ENCODE measurements at places on chromosomes 6 and 20.

DNA sequence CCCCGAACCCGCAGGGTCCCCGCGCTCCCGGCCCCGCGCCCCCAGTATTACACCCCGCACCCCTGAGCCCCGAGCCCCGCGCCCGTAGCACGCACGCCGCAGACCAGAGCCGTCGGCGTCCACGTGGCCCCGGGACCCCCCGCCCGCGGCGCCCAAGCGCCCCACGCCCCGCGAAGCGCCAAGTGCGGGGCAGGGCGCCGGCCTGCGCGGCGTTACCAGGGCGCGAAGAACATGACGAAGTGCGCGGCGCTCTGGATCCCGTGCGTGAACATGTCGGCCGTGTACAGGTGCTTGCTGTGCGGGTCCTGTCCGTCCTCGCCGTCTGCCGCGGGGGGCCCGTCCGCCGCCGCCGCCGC, 312 bp downstream of the TXNDC5 start:
- DNase-seq, result no peak

DNA sequence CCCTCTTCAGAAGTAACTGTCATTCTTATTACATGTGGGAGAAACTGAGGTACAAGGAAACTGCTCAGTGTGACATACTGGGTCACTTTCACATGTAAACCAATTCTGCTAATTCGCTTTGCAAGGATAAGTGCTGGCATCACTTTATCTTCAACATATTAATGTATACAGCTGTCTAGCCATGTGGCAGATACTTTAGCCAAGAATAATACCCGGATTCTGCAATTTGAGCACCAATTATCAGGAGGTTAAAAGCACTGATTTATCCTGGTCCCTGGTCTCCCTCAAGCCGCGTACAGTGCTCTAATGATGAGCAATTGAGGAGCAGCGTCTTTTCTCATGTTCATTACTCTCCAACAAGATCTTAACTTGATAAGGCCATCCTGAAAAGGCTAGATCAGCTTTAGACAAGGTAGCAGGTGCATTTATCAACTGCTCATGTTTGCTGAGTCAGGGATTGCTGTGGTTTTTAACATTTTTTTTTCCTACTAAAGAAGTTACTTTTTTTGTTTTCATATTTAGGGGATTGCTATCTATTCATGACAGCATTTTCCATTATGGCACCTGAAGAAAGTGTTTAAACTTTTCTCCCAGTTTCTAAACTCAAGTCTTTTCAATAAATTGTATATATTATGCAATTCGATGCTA, 1066.3 kb upstream of the MAP3K7 start:
- no peak for DNase-seq

DNA sequence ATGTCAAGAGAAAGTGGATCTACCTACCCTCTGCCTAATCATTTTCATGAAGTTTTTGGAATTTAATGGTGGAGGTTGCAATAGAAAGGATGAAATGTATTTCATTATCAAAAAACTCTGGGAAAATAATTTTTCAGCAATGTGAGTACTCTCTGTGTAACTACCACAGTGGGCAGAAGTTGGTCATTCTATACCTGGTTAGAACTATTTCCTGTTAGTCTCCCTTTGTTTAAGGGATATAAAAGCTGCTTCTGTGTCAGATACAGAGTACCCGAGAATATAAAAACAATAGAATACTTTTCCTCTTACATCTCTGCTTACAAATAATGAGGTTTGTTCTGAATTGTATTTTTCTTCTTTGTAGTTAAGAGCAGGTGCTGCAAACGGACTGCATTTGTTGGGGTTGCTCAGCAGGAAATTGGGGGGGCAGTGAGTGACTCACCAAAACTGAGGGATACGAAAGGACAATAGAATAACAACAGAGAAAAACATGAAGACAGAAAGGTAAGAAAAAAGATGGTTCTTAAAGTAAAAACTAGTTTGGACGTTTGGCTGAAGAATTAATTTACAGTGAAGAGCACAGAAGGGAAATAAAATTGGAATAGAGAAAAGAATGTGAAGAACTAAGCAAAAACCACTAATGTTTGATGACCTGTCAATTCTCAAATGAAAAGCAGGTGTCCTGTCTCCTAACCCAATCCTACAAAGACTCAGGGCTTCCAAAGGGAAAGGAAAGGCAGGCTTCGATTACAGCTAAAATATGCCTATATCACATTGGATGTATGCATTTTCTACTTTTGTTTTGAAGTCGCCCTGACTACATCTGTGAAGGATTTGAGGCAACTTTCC, 703.1 kb downstream of the RFPL4B start:
- no peak for DNase-seq

GRCh38 chr6:54206510-54206909, 95.3 kb downstream of the MLIP start:
- DNase-seq, result no peak

DNA sequence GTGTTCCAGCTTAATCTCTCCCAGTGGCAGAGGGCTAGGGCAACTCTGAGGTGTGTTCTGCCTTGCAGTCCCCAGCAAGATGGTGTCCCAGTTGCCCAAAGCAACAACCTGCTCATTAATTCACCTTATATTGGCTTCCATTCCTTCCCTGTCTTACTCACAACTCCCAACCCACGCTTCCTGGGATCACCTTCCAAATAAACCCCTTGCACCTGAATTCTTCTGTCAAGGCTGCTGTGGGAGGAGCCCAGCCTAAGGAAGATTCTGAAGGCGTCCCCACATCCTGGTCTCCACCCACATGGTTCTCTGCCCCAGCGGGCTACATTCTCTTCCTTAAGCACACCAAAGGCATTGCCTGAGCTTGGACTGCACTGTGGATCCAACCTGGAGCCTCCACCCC, 116.6 kb upstream of the MAFB start:
- DNase-seq, result no peak

DNA sequence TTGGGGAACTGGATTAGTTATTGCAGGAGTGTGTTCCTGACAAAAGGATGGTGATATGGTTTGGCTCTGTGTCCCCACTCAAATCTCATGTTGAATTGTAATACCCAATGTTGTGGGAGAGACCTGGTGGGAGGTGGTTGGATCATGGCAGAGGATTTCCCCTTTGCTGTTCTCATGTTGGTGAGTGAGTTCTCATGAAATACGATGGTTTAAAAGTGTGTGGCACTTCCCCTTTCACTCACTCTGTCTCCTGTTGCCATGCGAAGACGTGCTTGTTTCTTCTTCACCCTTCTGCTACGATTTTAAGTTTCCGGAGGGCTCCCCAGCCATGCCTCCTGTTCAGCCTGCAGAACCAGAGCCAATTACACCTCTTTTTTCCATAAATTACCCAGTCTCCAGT, 16.2 kb upstream of the TREM1 start:
- no peak for DNase-seq

DNA sequence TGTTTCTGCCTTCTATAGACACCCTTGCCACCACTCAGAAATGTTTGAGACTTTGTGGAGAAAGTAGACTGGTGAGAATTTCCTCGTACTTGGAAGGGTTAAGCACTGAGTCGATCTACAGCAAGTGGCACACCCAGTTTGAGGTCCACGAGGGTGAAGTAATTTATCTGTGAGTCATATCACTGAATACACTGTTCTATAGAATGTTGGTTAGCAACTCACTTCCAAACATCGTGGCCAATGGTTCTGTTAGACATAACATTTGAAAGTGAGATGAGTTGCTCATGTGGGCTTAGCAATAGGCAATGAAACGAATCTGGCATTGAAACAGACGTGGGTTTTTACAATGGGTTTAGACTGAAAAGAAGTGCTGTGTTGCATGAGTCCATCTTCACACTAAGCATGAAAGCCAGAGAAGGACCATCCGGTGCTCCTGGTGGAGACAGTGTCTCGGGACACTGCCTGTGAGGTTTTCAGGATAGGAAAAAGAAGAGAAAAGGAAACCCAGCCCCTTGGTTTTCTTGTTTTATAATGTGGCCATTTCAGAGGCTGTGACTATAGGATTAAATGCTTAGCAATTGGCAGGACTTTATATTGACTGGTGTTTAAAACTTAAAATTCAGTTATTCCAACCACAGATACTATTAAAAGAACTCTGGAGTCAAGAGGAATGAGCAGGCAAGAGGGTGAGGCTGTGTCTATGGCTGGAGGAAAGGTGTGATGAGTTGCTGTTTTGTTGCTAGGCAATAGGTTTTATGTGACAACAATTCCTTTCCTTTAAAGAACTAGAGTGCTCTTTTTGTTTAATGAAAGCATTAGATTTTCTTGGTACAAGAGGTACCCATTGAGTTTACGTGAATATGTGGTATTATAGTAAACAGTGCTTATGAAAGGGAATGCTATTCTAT, 31.0 kb upstream of the EZR start:
- DNase-seq, result peak; percentile 28

- DNase-seq, result no peak
These were observed 92.2 kb downstream of the CDH22 start for GRCh38 chr20:46215913-46216707.

- no peak for DNase-seq
These were observed 32.5 kb downstream of the SPDEF start for GRCh38 chr6:34523441-34524206.

DNA sequence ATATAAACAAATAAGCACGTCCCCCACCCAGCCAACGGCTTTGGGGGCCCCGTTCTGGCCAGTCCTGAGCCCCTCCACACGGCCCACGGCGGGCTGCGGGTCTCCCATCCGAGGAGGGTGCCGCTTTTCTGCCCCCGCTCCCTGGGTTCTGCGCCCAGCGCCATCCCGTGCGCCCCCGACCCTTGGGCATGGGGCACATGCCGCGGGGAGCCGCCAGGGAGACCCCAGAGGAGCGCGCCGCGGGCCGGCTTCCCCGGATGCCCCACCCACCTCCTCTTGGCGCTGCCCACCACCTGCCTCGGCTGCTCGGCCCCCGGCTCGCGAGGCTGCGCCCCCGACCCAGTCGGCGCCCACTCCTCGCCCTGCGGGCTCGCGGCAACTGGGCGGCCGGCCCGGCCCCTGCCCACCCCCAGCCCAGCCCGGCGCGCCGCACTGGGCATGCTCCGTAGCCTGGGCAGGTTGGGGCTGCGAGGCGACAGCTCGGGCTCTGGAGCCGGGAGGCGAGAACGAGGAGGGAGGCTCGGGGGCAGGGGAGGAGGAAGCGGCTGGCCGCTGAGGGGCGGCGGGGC, 570 bp upstream of the PLCB4 start:
- no peak for DNase-seq

GRCh38 chr6:164069350-164069990, 655.0 kb downstream of the QKI start:
- DNase-seq, result no peak

GRCh38 chr6:163335671-163336545, 78.6 kb upstream of the QKI start:
- no peak for DNase-seq

DNA sequence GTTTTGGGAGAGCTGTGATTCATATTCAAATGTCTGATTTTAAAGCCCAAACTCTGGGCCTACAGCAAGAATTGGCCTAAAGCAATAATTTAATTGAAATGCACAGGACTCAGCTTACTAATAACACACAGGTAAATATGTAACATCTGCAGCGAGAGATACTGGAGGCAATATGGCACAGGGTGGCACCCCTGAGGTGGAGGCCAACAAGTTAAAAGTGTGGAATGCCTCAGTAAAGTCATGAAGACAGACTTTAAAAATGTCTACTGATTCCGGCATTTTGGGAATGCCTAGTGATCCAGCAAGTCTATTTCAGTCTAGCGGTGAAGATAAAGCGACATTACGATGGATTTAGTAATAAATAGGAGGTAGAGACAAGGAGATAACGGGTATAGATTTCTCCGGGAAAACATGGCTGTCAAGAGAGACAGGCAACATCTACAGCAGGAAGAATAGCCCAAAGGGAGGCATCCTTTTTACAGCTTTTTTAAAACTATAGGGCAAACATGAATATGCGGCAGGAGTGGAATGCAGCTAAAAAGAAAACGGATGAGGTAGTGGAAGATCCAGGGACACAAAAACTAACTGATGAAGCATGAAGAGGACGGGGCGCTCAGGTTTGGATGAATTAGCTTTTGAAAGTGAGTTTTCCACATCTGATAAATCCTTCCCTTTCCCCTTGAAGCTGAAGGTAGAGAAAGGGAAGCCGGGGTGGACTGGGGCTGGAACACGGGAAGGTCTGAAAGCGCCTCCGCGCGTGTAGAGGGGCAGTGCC, 1.2 kb downstream of the NANP start:
- no peak for DNase-seq

GRCh38 chr6:81138236-81138635, 614.2 kb downstream of the TENT5A start:
- DNase-seq, result no peak

- DNase-seq, result no peak
These were observed 70.4 kb upstream of the VGLL2 start for GRCh38 chr6:117194978-117195377.

- DNase-seq, result no peak
These were observed 2641.1 kb upstream of the DEFB115 start for GRCh38 chr20:28616354-28616753.

DNA sequence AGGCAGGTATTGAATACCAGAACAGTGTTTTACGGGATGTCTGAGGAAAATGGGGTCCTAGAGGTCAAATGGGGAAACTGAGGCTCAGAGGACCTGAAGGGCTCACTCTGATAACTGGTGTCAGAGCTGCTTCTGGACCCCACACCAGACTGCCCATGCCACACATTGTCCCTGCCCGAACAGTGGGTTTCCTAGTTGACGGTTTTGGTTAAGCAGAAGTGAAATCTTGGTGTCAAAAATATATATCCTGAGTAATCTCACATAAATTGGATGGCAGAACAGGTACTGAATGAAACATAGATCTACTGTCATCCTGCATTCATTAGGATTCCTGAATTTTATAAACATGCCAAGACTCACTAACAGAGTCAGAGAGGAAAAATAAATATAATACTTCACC, 16.3 kb downstream of the NOX3 start:
- no peak for DNase-seq

- DNase-seq, result no peak
These were observed 13.4 kb downstream of the DCBLD1 start for GRCh38 chr6:117495869-117496268.

GRCh38 chr20:36315545-36316351, 9.6 kb downstream of the DLGAP4 start:
- DNase-seq, result no peak

DNA sequence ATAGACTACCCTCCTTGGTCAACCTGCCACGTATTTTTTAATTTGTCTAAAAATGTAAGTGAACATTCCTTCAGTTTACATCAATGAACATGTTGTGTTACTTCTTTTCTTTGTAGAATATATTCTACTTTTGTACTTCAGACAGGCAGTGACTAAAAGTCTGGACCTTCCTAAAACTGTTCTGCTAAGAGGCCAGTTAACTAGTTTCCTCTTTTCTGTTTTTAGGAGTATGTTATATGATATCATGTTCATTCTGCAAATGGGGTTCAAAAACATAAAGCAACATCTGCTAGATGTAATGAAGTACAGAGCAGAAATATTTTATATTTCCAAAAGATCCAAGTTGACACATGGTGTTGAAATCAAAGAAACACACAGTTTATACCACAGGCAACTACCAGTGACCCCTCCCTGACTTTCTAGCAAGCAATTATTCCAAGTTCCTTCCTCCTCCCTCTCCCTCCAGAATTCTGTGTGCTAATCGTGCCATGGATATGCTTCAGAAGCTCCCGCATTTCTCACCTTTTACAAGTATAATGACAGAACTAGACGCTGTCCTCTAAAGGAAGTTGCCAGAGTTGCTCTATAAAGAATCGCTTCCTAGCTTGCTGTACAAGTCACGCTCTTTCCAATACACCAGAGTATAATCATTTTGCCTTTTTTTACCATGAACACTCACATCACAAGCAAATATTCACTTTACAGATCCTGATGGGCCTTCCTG, 64.7 kb downstream of the ARHGAP18 start:
- no peak for DNase-seq

GRCh38 chr6:123030282-123030681, 34.2 kb downstream of the CLVS2 start:
- DNase-seq, result no peak

GRCh38 chr6:36650848-36651478, 27.6 kb upstream of the CDKN1A start:
- DNase-seq, result no peak

GRCh38 chr20:13278812-13279570, 57.9 kb downstream of the ISM1 start:
- DNase-seq, result no peak

Measured in stimulated activated CD4-positive, alpha-beta T cell treated with anti-CD3 and anti-CD28 coated beads, Interleukin-15, amount 100 ng/mL, for 1 hour (primary cell).